Stimulated activated CD4-positive, alpha-beta T cell treated with anti-CD3 and anti-CD28 coated beads, Interleukin-2, amount 100 ng/mL, for 24 hours (primary cell): ENCODE measurements at places on chromosomes 4 and X.

DNA sequence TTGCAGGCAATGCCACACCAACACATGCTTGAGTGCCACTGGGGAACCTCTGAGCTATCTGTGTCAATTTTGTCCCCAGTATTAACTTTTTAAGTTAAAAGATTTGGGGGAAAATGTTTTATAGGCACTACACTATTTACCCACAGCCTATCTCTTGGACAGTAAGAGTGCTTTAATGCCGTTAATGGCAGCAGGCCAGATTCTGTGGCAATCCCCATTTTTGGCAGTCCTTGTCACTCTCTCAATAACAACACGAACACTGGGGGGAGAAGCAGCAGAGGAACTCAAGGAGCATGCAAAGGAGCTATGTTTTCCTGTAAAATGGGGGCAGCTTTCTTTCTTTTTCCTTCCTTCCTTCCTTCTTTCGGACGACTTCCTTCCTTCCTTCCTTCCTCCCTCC is 168.6 kb downstream of the NSUN7 start:
- no peak for DNase-seq

- DNase-seq = no peak
These were observed 68.3 kb downstream of the ABLIM2 start for GRCh38 chr4:8090312-8090711.

- DNase-seq = no peak
These were observed 49.0 kb downstream of the AGA start for GRCh38 chr4:177393236-177393635.

DNA sequence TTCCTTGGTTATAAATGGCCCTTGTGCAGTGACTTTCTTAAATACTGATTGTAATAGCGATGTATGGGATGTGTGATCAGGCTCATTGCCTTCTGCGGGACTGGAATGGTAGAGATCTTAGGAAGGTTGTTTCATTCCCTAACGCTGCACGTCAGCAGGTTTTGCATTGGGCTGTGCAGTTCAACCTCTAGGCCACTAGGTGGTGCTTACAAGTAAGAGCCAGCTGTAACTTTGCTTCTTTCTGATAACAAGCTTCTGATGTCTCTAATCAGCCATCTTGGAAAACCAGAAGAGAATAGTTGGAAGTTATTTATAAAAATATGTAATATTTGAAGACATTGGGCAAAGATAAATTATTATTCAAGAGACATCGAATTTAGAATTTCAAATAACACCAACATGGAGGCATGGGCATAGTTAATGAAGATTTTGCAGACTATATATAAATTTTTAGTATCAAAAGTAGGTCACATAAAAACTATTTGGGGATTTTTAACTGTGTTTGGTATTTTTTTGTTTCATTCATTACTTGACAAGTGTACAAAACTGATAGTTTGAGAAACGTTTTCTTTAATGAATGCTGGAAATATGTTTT is 339.7 kb upstream of the PCDH7 start:
- DNase-seq = no peak

DNA sequence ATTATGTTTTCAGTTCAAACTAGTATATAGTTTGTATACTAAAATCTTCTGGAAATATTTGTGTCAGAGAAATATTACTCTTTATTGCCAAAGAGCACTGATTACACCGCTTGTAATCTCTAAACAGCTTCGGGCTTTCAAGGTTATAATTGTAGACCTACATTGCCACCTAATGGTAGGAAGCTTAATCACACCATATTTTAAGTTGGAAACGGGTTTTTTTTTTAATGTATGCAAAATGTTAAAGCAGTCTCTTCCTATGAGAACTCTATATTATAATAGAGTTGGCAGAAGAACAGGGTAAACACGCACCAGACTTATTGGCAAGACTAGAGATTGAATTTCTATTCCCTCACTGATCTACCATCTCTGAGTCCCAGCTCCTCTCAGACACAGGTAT is 19.5 kb upstream of the NFXL1 start:
- DNase-seq = no peak

DNA sequence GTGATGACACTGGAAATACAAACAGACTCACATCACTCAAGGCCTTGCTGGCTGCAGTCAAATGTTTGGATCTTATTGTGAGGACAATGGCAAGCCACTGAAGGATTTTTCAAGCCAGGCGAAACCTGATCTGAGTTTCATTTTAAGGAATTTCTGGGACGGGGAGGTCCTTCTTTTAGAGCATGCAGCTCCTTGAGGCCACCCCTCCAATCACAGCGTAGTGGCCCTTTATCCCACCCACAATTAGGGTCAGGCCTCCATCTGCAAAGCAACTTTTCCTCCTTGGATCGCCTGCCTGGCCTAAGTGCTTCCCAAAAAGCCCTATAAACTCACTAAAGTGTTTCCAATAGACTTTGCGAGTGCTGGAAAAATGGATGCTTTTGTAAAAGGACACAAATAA is 115.5 kb downstream of the EFHC2 start:
- no peak for DNase-seq
